ENCODE measurements at places on chromosomes 1 and 21. TPM values are rescaled to one million over a fixed set of nuclear protein-coding genes. Genes with fewer than 3 reads are reported as not detected.

The BTF3L4 gene
- 20.2 TPM for total RNA-seq

The DENND2C gene
- total RNA-seq = 1.4 TPM

The KCNJ9 gene
- 0.13 TPM for total RNA-seq

The FALEC gene
- not detected for total RNA-seq

The SPRR2F gene
- not detected for total RNA-seq

The SELL gene
- 143 TPM for total RNA-seq

The MAP10 gene
- total RNA-seq = 1.2 TPM

GRCh38 chr1:159122005-159122621 is 45.5 kb upstream of the AIM2 start:
- peak; percentile 74 for ATAC-seq

DNA sequence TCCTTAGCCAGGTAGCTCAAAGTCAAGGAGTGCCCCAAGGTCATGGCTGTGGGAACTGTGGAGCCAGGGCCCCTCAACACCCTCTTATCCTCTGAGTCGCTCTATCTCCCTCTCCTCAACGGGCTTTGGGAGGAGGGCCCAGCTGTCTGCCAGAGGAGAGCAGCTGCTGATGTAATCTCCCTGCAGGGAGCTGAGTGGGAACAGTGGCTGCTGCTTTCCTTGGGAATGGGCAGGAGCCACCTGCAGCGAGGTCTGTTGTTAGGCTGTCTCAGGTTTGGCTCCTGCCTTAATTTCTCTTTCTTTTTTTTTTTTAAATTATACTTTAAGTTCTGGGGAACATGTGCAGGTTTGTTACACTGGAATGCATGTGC is 58.8 kb upstream of the MAP1LC3C start:
- ATAC-seq = no peak

DNA sequence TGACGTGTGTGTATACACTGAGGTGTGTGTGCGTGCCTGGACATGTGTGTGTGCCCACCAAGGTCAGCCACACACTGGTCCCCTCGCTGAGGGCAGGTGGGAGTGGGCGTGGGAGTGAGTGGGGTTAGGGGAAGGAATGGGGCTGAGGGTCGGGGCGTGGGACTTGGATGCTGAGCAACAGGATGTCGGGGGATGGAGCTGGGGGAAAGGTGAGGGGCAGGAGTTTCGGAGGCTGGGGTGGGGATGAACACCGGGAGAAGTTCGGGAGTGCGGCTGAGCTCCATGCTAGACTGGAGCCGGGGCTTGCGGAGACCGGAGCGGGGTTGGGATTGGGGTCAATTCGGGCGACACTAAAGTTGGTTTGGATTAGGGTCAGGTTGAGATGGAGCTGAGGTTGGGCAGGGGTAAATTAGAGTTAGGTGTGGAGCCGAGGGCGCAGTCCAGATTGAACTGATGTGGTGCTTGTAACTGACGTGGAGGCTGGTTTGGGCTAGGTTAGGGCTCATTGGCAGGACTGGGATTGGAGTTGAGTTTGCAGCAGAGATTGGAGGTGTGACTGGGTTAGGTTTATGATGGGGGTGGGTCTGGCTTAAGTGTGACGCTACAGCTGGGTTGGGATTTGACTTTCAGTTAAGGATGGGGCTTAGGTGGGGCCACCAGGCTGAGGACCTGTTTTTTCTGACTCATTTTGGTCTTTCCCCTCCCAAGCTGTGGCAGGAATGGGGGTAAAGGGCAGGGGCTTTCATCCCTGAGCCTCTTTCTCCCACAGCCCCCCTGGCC is 3.3 kb upstream of the GUCA2A start:
- ATAC-seq = no peak

- ATAC-seq = peak; percentile 69
Measured at GRCh38 chr1:12157366-12158231, 9.2 kb upstream of the TNFRSF1B start.

- no peak for ATAC-seq
Measured at GRCh38 chr1:162726555-162726954, 63.9 kb upstream of the HSD17B7 start.

- ATAC-seq = peak; percentile 28
Measured at GRCh38 chr1:241485554-241485992, 34.0 kb downstream of the FH start.

DNA sequence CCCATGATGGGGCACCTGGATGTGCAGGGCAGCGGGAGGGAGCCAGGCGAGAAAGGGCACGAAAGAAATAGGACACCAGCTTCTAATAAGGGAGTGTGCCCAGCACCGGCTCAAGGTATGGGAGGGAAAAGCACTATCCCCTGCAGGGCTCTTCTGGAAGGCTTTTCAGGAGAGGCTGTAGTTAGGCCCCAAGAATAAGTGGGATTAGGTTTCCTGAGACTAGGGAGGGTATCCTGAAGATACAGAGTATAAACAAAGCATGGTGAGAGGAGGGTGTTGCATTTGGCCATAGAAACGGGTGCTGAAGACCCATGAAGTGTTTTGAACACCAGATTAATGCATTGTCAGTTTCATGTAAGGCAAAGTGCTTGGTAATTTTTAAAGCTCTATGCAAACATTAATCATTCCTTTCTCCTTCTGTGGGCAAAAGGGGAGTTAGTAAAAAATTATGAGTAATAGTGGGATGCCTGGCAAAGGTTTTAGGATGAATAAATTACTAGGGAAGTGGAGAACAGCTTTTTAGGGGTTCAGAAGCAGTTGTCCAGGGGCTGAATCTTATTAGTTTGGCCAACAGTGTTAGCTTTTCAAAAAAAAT is 74.0 kb downstream of the SYT6 start:
- no peak for ATAC-seq

DNA sequence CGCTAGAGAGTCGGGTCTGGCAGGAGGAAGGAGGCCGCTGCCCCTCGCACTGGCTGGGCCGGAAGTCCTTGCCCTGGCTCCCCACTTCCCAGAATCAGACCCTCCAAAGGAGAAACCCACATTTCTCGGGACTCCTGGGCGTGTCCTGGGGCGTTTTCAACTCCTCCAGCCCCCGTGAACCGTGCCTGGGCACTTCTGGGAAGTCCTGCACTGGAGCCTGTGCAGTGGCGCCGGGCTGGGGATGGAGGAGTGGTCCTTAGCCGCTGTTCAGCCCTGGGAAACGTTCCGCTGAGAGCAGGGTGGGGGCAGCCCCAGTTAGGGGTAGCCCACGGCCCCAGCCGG is 3.0 kb downstream of the IGSF21 start:
- ATAC-seq = no peak

- no peak for ATAC-seq
Measured at GRCh38 chr1:36365381-36365780, 20.3 kb downstream of the STK40 start.
